Activated CD4-positive, alpha-beta T cell treated with anti-CD3 and anti-CD28 coated beads, Interleukin-2, amount 10 ng/mL, durations not matched to agents 7 days and 5 days (primary cell): ENCODE measurements at places on chromosomes 6 and 20. TPM values are rescaled to one million over a fixed set of nuclear protein-coding genes. Genes with fewer than 3 reads are reported as not detected.

The BTN1A1 gene
- not detected for total RNA-seq

The PRRT1 gene
- total RNA-seq, result 0.17 TPM

The POLH gene
- 80.3 TPM for total RNA-seq

The HLA-DRB5 gene
- total RNA-seq, result 27.9 TPM

The GRM1 gene
- not detected for total RNA-seq

The ULBP1 gene
- total RNA-seq, result 0.55 TPM

The POU5F1 gene
- not detected for total RNA-seq

The FOXS1 gene
- not detected for total RNA-seq

The LAMA2 gene
- 0.02 TPM for total RNA-seq

The KIFC1 gene
- total RNA-seq, result 167 TPM

DNA sequence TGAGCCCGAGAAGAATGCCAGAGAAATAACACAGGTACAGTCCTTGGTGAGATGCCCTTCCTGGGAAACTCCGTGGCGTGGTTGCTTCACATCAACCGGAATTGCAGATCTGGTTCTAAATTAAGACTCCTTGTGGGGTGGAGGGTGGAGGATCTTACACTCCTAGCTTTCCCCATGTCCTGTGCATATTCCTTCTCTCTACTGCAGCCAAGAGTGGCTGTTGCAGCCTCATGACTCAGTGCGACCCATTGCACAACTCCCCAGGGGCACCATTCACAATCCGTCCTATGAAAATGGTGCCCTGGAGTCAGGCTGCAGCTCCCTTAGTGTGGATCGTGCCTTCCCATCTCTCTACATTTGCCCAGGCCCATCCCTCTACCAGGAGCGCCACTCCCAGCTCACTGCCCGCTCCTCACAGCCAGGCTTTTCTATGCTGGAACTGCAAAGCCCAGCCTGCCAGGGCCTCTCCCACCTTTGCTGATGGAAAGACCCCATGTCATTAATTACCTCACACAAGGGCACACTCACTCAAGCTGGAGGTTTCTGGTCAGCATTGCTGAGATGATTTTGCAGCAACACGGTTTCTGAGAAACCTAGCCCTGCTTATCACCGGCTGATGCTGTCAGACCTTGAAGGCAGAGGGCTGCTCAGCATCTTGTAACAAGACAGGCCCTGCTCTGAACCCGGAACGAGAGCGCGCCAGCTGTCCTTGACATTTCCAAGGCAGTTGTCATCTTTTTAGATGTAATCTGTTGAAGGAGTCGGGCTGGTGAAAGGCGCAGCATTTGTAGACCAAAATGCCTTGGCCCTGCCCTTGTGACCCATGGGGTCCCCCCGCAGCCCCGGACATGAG lies 39.7 kb downstream of the SIRPA start:
- DNase-seq, result no peak

DNA sequence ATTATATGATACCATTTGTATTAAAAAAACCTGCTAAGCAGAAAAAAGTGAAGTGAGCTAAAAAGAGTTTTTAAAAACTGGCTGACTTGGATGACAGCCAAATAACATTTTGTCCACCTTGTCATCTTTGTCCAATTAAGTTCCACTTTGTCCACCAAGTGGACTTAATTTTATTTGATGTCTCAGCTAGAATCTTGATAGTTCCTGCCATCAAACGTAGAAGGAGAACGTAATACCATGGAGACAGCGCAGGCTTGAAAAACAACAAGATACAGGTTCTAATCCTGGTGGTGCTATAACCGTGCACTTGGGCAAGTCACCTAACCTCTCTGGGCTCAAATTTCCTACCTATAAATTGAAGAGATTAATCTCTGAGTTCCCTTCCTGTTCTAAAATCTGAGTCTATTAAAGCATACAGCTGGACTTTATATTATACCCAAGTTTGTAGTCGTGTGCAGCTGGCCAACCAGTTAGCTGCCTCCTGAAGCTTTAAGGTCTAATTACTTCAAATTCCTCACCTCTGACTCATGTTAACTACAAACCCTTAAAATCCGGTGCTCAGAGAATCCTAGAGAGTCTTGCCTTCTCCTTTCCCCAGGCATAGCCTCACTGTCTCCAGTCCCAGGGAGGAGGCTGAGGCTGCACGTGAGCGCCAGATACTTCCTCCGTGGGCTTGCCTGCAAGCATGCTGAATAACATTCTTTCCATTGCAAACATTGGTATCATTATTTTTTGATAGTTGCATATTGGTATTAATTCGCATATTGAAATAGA lies 16.8 kb downstream of the TMEM244 start:
- no peak for DNase-seq

GRCh38 chr6:163543321-163543720 lies 128.8 kb downstream of the QKI start:
- no peak for DNase-seq

GRCh38 chr20:34396408-34396807 lies 33.3 kb downstream of the ITCH start:
- no peak for DNase-seq

- no peak for DNase-seq
Observed at GRCh38 chr20:17679941-17680835, 1.9 kb downstream of the RRBP1 start.

- DNase-seq, result no peak
Observed at GRCh38 chr20:37342231-37343177, 3.4 kb upstream of the SRC start.

GRCh38 chr6:158361961-158362669 lies 49.9 kb downstream of the TULP4 start:
- no peak for DNase-seq

DNA sequence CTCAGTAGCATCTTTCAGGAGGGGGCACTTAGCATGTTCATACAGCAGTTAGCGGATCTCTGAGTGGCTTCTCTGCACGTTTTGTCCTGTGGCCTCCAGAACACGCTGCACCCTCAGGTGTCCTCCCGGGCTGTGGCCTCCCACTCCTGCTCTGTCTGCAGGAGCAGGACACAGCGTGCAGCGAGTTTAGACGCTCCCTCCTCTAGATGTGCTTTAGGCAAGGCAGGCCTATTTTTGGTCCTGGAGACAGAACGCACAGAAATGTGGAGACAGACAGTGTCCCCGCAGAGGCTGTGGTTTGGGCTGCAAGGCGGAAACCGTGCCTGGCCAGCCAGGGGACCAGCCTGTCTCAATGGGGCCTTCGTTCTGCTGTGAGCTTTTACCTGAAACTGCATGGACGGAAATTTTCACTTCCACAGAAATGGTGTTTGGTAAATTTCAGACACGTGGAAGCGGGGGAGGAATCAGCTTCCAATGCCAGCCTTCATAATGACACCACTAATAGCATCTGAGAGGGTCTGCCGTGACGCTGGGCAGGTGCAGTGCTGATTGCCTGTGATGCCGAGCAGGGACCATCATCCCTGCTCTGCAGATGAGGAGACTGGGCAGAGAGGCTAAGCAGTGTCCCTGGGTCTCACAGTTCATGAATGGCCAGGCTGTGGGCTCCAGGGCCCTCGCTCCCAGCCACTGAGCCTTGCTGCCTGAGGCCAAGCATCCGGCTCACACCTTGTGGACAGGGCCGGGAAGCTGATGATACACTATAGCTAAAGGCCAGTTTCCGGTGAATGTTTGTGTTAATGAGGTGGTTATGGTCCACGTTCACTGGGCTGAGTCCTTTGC lies 120.9 kb downstream of the SYCP2 start:
- DNase-seq, result no peak

- DNase-seq, result no peak
Observed at GRCh38 chr6:11473008-11473740, 64.4 kb upstream of the TMEM170B start.

DNA sequence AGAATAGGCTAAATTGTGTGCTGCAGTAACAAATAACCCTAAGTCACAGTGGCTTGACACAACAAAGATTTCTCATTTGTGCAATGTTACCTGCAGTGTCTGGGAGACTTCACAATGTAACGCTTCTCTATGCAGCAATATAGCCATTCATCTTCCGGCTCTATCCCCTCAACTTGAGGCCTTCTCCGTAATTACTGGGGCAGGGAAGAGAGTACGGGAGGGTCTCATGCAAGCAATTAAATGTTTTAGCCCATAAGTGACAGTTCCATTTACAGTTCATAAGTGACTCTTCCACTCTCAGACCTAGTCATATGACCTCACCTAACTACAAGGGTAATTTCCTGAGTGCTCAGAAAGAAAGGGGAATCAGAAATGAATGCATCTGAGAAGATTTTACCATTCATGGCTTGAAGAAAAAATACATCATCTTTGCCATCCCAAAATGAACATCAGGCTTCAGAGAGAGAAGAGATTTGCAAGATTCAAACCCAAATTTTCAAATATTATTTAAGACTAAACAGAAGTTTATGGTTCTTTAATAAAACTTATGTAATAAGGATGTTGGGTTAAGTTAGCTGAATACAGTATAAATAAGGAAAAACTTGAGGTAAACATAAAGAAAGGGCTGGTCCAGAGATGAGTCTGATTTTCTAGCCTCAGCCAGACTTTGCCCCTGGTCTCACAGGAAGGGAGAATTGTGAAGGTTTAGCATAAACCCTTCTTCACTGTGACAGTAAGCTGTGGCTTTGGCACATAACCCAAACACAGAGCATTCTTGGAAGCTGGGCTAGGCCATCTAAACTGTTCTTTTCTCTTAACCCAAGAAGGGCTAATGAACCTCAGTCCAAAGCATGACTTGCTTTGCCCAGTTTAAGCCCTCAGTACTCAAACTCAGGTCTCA lies 13.3 kb downstream of the GPR6 start:
- no peak for DNase-seq

GRCh38 chr6:67608099-67608749 lies 1026.9 kb upstream of the ADGRB3 start:
- no peak for DNase-seq

DNA sequence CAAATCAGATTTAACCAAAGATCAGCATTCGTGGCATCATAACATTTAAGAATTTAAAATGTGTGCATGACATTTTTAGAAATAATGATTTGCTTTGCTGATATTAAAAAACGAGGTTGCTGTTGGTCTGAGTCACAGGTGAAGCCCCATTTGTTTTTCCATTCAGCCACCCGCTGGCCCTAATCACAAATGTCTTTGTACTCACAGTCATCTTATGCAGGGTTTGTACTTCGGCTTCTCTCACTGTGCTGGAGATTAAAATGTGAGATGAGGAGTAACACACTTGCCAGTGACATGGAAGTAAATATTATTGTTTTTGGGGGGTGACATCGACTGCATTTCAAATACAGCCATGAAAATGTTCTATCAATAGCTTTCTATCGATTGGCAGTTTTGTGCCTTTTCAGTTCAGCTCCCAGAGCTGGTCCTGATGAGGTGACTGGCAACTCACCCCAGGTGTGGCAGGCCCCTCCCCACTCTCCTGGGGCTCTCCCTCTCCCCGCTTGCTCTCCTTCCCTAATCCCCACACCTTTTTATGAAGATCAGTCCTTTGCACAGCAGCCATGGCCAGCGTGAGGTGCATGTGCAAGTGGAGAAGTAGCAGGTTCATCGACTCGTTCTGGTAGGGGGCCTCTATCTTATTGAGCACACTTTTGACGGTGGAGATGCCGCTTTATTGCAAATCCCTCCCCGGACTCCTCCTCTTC lies 58.8 kb upstream of the FUCA2 start:
- no peak for DNase-seq

DNA sequence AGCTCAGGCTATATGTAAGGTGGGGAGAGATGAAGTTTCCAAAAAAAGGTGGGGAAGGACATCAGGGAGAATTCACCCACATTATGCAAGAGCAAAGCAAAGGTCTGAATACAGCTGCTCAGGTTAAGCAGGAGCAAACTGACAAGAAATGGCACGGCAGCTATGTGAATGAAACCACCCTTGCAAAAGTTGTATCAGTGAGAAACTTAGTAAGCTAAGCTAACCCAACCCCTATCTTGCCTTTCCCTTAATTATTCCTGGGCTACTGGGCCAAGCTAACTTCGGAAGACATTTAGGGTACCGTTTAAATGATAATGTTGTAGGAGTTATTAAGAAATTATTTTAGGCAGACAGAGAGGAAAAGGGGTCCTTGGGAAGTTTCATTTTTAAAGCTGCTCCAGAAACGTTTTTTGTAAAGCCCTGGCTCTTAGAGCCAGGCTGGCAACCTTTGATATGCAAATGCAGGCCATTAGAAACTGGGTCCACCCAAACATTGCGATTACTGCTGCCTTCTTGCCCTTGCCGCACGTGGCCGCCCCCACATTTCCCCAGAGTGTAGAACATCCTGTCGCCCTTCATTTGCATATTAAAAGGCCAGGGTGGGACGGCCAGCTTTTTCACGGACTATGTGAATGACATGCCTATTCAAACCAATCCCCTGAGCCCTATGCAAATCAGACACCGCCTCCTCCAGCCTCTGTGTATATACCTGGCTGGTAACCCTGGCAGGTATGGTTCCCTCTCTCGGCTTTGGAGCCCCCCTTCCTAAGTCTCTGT lies 60.5 kb upstream of the SAMD5 start:
- DNase-seq, result no peak

GRCh38 chr6:25007269-25007699 lies 71.5 kb upstream of the RIPOR2 start:
- DNase-seq, result peak; percentile 34

GRCh38 chr6:151121900-151122299 lies 117.9 kb upstream of the AKAP12 start:
- no peak for DNase-seq

DNA sequence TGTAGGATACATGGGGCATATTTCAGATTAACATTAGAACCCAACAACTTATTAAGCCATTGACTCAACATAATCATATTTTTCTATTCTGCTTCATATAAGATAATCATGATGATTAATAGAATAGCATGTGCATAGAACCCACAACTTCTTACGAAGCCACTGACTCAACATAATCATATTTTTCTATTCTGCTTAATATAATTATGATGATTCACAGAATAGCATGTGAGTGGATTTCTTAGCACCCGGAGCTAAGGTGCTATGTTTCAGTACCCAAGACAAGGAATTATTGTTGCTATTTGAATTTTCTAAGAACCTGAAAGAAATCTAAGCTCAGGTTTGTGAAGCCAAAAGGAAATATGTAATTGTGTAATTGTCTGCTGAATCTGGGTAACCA lies 96.8 kb downstream of the TENT5A start:
- DNase-seq, result no peak

DNA sequence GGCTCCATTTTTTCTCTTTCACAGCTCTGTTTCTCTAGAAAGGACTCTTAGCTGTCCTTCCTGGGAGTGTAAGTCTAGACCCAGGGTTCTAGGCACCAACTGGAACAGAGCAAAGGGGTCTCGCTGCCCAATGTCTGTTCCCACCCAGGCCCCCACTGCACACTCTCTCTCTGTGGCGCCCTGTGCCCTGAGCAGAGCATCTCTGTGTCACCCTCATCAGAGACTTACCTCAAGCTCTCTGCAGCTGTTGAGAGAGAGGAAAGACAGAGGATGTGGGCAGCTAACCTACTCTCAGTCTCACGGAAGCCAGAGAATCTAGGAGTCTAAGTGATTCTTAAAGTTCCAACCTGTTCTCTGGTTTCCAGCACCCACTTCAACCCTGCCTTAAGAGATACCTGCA lies 9.5 kb downstream of the NCR2 start:
- peak; percentile 65 for DNase-seq

DNA sequence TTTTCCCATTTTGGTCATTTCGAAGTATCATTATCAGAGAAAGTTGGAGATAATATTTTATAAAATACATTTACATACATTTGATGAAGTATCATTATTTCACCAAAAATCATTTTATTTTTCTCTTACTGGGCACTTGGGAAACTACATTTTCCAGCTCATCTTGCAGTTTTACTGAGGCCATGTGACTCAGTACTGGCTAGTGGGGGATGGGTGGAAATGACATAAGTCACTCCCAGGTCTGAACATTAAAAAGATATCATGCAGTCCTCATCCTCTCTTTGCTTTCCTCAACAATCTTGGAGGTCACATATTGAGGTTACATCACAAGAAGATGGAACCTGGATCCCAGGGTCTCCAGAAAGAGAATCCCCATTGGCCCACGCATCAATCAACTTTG lies 84.1 kb downstream of the CD24 start:
- DNase-seq, result no peak

- DNase-seq, result no peak
Observed at GRCh38 chr6:157226026-157226625, 97.2 kb downstream of the TMEM242 start.
